ENCODE measurements at places on chromosomes 1 and 21.

- no peak for DNase-seq
Measured at GRCh38 chr1:77976433-77977076, 2.3 kb downstream of the FUBP1 start.

DNA sequence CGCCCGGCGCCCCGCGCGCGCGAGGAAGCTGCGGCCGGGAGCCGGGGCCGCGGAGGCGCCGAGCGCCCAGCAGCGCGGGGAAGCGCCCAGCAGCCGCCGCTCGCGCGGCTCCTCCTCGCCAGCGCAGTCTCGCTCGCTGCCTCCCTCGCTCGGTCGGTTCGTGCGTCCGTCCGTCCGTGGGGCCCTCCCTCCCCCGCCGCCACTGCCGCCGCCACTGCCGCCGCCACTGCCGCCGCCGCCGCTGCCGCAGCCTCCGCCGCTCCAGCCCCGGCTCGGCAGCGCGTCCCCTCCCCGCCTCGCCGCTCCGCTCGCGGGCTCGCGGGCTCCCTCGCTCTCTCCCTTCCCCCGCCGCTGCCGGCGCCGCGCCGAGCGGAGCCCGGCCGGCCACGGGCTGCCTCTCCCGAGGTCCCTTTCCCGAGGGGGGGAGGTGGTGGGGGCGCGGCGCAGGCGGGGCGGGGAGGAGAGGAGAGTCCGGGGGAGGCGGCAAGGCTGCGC lies at the start of gene KCND3:
Gene KCND3 (minus strand): TSS at position 138 of the 495 bp plus-strand sequence.
- DNase-seq, result peak; percentile 17

DNA sequence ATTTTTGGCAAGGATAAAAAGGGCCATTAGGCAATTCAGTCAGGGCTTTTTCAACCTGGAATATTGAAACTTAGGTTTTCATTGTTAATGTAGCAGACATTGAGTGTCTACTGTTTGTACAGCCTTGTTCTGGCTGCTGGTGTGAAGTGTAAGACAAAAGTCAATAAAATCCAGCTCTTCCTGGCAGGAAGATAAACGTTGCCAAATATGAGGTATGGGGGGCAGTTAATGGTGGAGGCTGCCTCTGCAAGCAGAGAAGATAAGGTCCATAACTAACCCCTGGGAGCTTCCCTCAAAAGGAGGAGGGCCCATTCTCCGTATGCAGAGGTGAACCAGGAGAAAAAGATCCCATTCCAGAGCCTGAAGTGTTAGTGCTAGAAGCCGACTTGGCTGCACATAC lies 19.5 kb upstream of the SHE start:
- DNase-seq, result no peak

DNA sequence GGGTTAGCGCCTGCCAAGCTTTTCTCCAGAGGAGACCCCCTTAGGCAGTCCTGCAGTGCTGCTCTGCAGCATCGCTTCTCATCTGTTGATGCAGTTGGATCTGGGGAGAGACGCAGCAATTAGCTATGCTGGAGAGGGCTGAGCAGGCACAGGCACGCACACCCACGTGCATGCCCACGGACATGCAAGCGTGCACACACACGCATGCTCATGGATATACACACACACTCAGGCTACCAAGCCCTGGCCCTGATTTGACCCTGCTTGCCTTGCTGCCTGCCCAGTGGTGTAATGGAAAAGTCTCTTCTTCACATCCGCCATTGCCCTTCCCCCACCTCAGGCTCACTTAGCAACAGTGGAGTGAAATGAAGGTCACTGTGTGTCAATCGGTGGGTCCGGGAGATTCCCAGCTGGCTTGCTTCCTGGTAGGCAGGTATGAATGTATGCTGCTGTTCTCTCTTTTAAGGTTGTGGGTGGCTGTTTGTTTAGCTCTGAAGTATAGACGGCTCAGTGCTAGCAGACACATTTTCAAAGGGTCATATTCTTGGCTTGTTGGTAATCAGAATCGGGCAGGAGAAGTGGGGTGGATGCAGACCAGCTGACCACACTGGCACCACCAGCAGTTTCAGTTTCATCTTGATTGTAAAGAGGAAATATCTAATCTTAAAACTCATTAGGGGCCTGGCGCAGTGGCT lies 9.5 kb downstream of the ATP1B1 start:
- DNase-seq, result peak; percentile 87

- DNase-seq, result peak; percentile 45
Measured at GRCh38 chr1:32400876-32401631, 6.8 kb upstream of the BSDC1 start.

DNA sequence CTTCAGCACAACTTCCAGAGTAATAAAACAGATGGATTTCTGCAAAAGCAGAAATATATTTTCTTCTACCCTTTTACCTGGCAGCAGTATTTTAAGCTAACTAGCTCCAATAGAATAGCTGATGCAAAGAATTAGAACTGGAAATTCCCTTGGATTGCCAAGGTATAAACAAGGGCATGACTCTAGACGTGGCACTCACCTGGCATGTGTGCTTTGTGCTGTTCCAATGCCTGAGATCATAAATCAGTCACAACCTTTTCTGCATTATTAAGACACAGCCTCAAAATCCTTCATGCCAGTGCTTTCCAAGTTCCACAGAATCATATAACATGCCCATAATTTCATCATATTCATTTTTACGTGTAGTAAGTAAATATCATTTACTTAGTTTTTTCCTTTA lies 1048.7 kb downstream of the ADGRL2 start:
- no peak for DNase-seq

DNA sequence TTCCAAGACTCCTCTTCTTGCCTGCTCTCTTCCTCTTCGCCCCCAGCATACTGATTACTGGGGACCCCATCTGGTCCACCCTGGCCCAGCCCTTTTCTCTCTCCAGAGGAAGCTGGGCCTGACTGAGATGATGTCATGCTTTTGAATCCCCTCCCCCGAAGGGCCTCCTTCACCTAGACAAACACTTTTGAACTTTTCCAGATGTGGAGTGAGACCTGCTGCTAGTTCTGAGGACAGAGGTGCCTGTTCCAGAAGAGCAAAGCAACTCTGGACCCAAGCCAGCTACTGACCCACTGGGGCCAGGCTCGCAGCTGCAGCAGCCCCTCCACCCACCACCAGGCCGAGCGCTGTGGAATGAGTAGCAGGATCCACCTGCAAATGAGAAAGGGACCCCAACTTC lies 8.4 kb downstream of the CD34 start:
- DNase-seq, result no peak

All from MM.1S (cell line).